Activated T-helper 1 cell treated with anti-CD3 and anti-CD28 coated beads, Interleukin-12 subunit alpha, Interleukin-12 subunit beta, Interleukin-2, Interleukin-4 antibody, amounts not matched to agents 30 ng/mL and 10 ng/mL and 1 ng/mL, durations not matched to agents 14 hours and 24 hours and 36 hours (primary cell): ENCODE measurements at places on chromosomes 5 and 9.
A peak's percentile ranks its signal among the peaks of the same experiment; 100 is the strongest.

DNA sequence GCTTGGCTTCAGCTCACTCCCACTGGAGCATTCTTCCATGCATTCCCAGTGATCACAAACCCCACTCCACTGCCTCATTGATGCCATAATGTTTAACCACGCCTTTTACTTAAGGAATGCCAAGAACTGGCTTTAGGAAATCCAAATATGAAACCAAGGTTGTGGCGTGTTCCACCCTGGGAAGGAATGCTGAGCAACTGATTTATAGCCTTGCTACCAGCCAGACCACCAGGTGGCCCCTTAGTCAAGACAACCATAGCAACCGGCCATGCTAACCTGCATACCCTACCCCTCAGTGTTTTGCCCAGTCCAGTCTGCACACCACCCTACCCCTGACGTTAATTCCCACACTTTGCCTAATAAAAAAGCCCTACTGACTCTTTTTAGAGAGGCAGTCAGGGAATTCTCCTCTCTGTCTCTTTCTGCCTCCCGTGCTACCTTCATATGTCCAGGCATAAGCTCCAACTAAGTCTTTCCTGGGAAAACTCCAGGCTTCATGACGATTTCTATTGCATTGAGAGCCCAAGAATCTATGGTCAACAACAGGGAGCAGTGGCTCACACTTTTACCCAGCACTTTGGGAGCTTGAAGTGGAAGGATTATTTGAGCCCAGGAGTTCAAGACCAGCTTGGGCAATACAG lies 27.0 kb upstream of the PRRC2B start:
- no peak overlapping the region for H3K4me3 ChIP-seq
- no peaks in the 10 kb centered on the region for H3K36me3 ChIP-seq
- H3K27ac ChIP-seq: no peak overlapping the region
- peaks cover 3% of the 10 kb centered on the region for H3K4me1 ChIP-seq

GRCh38 chr9:16356196-16356765 lies 514.2 kb downstream of the BNC2 start:
- DNase-seq: no peak
- no peaks in the 10 kb centered on the region for H3K4me1 ChIP-seq
- no peaks in the 10 kb centered on the region for H3K36me3 ChIP-seq
- H3K27ac ChIP-seq: no peak overlapping the region
- H3K27me3 ChIP-seq: no peaks in the 10 kb centered on the region

DNA sequence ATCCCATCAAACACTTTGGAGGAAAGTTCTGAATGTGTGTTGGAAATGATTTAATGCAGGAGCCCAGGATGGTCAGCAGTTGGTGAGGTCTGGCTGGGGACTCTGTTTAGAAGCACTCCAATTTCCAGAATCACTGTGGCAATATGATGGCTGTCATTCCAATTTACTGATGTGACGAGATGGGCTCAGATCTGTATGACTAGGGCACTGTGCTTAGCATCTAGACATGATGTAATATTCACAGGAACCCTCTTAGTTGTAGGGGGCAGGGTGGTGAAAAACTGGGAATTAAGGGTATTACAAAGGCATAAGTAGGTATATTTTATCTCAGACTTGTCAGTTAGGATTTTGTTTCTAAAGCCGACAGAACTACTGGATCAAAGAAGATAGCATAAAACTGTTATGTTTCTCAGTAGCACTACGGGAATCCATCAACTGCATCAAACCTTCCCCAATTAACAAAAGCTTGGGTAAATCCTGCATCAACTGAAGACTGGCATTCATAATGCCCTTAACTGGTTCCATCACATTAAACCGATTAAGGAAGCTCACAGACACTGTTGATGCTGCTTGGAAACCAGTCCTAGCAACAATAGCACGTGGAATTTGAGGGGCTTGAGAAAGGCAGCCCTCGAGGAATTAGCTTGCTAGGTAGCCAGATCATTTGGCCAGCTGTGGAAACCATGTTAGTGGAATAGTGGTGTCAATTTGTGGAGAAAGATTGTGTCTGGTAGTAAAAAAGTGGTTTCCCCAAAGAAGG lies 86.1 kb downstream of the SV2C start:
- DNase-seq: no peak
- H3K36me3 ChIP-seq: no peaks in the 10 kb centered on the region
- H3K27ac ChIP-seq: no peak overlapping the region

GRCh38 chr5:68268101-68268851 lies 52.7 kb downstream of the PIK3R1 start:
- H3K36me3 ChIP-seq: peaks cover 6% of the 10 kb centered on the region
- no peak for DNase-seq
- H3K27me3 ChIP-seq: no peaks in the 10 kb centered on the region
- H3K4me1 ChIP-seq: peaks cover 73% of the 10 kb centered on the region

GRCh38 chr5:79235261-79235633 lies 684 bp upstream of the JMY start:
- peaks cover 2% of the 10 kb centered on the region for H3K27me3 ChIP-seq
- no peak for DNase-seq
- H3K4me3 ChIP-seq: peak overlapping the region; percentile 94

- peaks cover 6% of the 10 kb centered on the region for H3K4me1 ChIP-seq
- H3K27ac ChIP-seq: no peak overlapping the region
- H3K36me3 ChIP-seq: no peaks in the 10 kb centered on the region
- DNase-seq: no peak
- no peak overlapping the region for H3K4me3 ChIP-seq
- peaks cover 9% of the 10 kb centered on the region for H3K27me3 ChIP-seq
Measured at GRCh38 chr5:34411470-34412346, 244.4 kb upstream of the RAI14 start.

DNA sequence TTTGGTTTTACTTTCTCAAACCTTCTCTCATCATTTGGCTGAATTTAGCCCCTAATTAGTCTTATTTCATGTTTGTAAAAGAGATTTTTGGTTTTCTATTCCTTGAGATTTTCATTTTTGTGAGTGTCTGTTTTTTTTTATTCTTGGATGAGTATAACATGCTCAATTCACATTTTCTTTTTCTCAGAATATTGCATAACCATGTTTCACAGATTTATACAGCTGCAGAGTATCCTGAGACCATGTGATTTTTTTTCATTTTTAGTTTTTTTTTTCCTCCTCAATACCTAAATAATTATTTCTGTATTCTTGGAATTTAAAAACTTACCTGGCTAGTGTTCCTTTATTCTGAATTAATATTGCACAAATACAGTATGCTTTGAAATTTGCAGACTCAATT lies 361.9 kb downstream of the SEMA5A start:
- no peaks in the 10 kb centered on the region for H3K36me3 ChIP-seq
- peaks cover 6% of the 10 kb centered on the region for H3K4me1 ChIP-seq
- no peak for DNase-seq
- no peak overlapping the region for H3K27ac ChIP-seq

DNA sequence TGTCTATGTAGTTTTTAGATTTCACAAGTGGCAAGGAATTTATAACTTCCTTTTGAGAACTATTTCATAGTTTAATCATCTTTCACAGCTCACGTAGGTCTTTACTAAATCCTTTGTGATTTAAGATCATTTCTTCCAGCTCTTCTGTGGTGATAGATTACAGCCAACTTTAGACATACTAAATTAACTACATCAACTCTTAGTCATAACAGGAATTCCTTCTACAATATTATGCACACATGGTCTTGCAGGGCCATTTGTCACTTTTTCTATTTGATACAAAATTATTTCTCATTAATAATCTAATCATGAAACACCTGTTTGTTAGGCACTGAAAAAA lies 208.4 kb downstream of the PDE4D start:
- H3K27ac ChIP-seq: no peak overlapping the region
- no peaks in the 10 kb centered on the region for H3K36me3 ChIP-seq
- H3K4me3 ChIP-seq: no peak overlapping the region
- no peaks in the 10 kb centered on the region for H3K4me1 ChIP-seq
- no peak for DNase-seq

- H3K27me3 ChIP-seq: no peaks in the 10 kb centered on the region
- DNase-seq: no peak
- no peak overlapping the region for H3K27ac ChIP-seq
Measured at GRCh38 chr5:127519527-127519926, 2.1 kb downstream of the PRRC1 start.

DNA sequence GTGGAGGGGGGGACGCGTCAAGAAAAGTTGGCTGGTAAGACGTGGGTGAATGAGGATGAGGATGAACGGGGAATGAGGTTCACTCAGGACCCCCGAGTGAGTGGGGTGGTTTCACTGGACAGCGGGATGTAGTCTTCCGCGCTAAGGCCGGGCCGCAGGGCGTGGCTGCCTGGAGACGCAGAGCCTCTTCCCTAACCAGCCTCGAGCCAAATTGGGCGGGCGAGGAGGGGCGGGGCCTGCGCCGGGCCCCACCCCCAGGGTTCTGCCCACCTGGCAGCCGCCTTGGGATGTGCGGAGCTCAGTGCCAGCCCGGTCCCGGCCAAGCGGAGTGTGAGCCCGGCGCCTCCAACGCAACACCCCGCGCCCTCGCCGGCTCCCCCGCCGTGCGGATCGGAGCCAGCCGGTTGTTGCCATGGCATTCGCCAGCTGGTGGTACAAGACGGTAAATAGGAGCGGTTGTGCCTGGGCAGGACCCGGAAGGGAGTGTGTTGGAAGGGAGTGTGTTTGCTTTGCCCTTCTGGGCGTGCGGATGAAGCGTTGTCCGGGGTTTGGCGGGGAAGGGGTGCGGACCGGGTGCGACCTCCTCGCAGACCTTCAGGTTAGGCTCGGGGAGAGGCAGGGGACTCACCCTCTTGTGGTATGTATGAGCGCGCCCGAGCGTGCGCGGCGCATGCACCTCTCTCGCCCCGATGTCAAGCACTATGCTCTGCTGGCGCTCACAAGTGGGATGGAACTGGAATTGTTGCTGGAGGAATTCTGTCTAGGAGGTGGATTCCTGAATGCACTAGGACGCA lies 746 bp downstream of the CAST start:
- H3K36me3 ChIP-seq: peaks cover 6% of the 10 kb centered on the region
- peak overlapping the region; percentile 98 for H3K27ac ChIP-seq
- peak; percentile 82 for DNase-seq
- H3K4me1 ChIP-seq: peaks cover 67% of the 10 kb centered on the region
- peaks cover 11% of the 10 kb centered on the region for H3K27me3 ChIP-seq
- peak overlapping the region; percentile 98 for H3K4me3 ChIP-seq

GRCh38 chr9:123335986-123336329 lies 20.0 kb upstream of the CRB2 start:
- no peaks in the 10 kb centered on the region for H3K27me3 ChIP-seq
- H3K4me1 ChIP-seq: peaks cover 36% of the 10 kb centered on the region
- H3K27ac ChIP-seq: no peak overlapping the region
- no peak for DNase-seq

DNA sequence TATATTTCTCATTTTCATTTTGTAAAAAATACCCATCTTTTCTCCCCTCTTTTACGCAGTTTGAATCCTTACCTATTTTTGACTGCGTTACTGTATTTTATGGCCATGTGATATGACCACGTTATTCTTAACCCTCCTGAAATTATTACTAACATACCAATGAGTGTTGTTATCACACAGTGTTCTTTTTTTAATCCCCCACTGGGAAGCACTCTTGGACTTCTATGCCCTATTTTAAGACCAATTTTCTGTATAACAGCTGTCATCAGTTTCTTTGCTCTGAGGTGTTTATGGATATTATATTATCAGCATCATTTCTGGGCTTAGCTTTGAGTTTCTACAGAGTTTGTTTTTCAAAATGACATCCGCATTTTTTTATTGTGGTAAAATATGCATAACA lies 71.1 kb downstream of the CFAP95 start:
- H3K4me3 ChIP-seq: no peak overlapping the region
- no peak for DNase-seq
- H3K27me3 ChIP-seq: no peaks in the 10 kb centered on the region
- H3K36me3 ChIP-seq: no peaks in the 10 kb centered on the region
- no peaks in the 10 kb centered on the region for H3K4me1 ChIP-seq

DNA sequence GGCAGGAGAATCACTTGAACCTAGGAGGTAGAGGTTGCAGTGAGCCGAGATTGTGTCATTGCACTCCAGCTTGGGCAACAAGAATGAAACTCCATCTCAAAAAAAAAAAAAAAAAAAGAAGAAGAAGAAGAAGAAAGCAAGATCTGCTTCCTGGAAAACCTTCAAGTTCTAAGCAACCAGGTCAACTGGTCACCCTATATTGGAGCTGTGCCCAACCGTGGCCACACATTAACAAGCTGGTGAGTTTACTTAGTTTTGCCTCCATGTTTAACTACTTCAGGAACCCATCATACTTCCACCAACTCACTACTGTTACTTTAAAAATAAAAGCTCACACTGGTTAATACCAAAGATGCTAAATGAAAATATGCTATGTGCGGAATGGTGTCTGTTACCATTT lies 12.3 kb upstream of the SKP1 start:
- H3K36me3 ChIP-seq: peaks cover 3% of the 10 kb centered on the region
- no peak overlapping the region for H3K4me3 ChIP-seq
- no peaks in the 10 kb centered on the region for H3K27me3 ChIP-seq
- no peak for DNase-seq
- no peak overlapping the region for H3K27ac ChIP-seq
- no peaks in the 10 kb centered on the region for H3K4me1 ChIP-seq

GRCh38 chr5:14922456-14922855 lies 50.9 kb upstream of the ANKH start:
- DNase-seq: no peak
- H3K4me3 ChIP-seq: no peak overlapping the region
- H3K27me3 ChIP-seq: peaks cover 3% of the 10 kb centered on the region
- peaks cover 51% of the 10 kb centered on the region for H3K4me1 ChIP-seq
- no peak overlapping the region for H3K27ac ChIP-seq

- H3K4me1 ChIP-seq: no peaks in the 10 kb centered on the region
- H3K27ac ChIP-seq: no peak overlapping the region
- H3K27me3 ChIP-seq: no peaks in the 10 kb centered on the region
- no peak overlapping the region for H3K4me3 ChIP-seq
Measured at GRCh38 chr9:16352251-16352650, 518.2 kb downstream of the BNC2 start.

DNA sequence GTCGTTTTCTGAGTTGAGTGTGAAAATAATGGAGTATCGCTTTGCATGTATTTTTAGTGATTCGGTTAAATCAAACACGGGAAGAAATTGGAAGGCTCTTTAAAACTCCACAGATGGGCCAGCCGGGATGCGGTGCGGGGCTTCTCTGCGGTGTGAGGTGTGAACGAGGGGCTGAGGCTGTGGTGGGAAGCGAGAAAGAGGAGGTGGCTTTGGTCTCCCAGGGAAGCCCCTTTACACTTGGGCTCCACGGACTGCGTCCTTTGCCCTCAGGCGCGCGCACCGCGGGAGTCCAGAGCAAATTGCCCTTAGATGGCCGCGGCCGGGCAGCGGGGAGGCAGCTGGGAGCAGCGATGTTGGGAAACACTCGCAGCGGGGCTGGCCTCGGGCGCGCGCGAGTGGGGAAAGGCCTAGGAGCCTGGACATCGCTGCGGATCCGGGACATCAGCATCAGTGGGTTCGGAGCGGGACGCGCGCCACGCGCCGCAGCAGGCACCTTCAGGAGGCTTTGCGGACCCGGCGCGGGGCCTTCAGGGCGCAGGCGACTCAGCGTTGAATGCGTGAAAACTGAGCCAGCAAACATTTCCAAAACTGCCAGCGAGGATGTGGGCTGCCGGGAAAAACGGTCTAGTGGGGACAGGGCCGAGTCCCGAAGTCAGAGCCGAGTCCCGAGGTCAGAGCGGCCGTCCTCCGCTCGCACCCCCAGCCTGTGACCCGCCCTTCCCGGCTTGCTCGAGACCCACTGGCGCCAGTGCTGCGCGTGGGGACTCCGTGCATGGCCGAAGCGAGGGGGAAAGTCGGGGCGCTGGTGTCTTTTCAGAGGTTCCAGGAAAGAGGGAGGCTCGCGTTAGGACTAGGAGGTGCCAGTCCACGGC lies 6.5 kb downstream of the IRX1 start:
- no peak for DNase-seq
- H3K27me3 ChIP-seq: peaks cover 68% of the 10 kb centered on the region
- H3K36me3 ChIP-seq: no peaks in the 10 kb centered on the region
- H3K27ac ChIP-seq: peak overlapping the region; percentile 18
- H3K4me3 ChIP-seq: no peak overlapping the region
